ENCODE measurements at places on chromosomes 7 and 10. TPM values are rescaled to one million over a fixed set of nuclear protein-coding genes. Genes with fewer than 3 reads are reported as not detected.

- no peak for DNase-seq
- peaks cover 25% of the 10 kb centered on the region for H3K4me1 ChIP-seq
- no peak overlapping the region for H3K4me3 ChIP-seq
- no peak overlapping the region for H3K27ac ChIP-seq
Observed at GRCh38 chr10:7945469-7946187, 108.9 kb upstream of the GATA3 start.

DNA sequence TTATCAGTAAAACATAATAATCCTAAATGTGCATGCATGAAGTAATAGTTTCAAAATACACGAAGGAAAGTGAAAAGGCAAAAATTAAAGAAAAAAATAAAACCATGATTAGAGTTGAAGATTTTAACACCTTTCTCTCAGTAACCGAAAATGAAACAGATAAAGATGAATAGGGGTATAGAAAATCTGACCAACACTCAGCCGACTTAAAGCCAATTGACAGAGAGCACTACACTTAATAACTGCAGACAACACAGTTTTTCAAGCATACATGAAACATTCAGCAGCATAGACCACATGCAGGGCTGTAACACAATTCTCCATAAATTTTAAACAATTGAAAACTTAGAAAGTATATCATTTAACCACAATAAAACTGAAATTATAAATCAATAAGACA, 76.1 kb downstream of the CUBN start:
- H3K4me3 ChIP-seq: no peak overlapping the region
- peaks cover 10% of the 10 kb centered on the region for H3K4me1 ChIP-seq
- DNase-seq: no peak
- H3K27me3 ChIP-seq: no peaks in the 10 kb centered on the region

DNA sequence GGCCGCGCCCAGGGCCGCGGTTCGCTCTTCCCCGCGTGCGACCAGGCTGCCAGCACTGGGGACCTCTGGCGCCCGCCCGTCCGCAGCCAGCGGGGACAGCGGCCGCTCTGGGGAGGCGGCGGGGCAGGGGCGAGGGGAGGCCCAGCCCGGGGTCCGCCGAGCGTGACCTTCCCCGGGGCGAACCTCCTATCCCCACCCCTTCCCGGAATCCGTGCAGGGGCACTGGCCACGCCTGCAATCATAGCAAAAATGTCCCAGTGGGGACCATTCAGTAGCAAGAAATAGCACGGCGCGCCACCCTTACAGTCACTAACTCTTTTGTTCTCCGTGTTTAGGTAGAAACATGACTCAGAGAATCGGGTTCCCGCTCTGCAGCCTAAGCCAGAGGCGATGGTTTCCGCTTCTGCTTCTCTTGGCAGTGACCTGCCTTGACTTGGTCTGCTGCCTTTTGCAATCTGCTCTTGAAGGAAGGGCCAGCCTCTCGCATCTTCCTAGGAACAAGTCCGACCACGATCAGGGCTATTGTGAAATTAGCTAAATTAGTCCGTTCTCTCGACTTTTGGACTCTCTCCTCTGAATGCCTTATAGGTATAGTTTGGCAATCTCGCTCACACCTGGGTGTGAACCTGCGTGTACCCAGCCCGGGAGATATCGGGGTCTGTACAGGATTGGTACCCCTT, 79.3 kb upstream of the ACBD5 start:
- DNase-seq: peak; percentile 54
- no peak overlapping the region for H3K27ac ChIP-seq
- peaks cover 18% of the 10 kb centered on the region for H3K4me1 ChIP-seq
- H3K27me3 ChIP-seq: peaks cover 15% of the 10 kb centered on the region
- H3K4me3 ChIP-seq: peak overlapping the region; percentile 80
- H3K36me3 ChIP-seq: no peaks in the 10 kb centered on the region

GRCh38 chr7:128937271-128937646, 468 bp upstream of the IRF5 start:
- DNase-seq: no peak
- peaks cover 3% of the 10 kb centered on the region for H3K36me3 ChIP-seq
- H3K27ac ChIP-seq: no peak overlapping the region
- peak overlapping the region; percentile 73 for H3K4me3 ChIP-seq

DNA sequence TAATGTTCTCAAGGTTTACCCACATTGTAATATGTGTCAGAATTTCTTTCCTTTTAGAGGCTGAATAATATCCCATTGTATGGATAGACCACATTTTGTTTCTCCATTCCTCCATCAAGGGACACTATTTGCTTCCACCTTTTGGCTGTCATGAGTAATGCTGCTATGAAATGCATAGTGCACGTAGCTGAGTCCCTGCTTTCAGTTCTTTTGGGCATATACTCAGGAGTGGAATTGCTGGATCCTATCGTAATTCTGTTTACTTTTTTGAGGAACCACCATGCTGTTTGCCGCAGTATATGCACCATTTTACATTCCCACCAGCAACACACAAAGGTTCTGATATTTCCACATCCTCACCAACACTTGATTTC, 60.0 kb downstream of the PRF1 start:
- no peaks in the 10 kb centered on the region for H3K36me3 ChIP-seq
- H3K27me3 ChIP-seq: no peaks in the 10 kb centered on the region
- no peak overlapping the region for H3K27ac ChIP-seq
- H3K4me3 ChIP-seq: no peak overlapping the region
- no peaks in the 10 kb centered on the region for H3K4me1 ChIP-seq

Gene LBX1
- total RNA-seq: not detected

Gene RADIL
- total RNA-seq: 0.53 TPM

Measured in activated T-cell treated with anti-CD3 and anti-CD28 coated beads, Interleukin-2, amount 50 U/mL, for 72 hours (primary cell).